Fibroblast of skin of left quadriceps (primary cell): ENCODE measurements at places on chromosomes 16 and 17.

- DNase-seq = no peak
These were observed 13.7 kb downstream of the CACNB1 start for GRCh38 chr17:39183720-39184119.

DNA sequence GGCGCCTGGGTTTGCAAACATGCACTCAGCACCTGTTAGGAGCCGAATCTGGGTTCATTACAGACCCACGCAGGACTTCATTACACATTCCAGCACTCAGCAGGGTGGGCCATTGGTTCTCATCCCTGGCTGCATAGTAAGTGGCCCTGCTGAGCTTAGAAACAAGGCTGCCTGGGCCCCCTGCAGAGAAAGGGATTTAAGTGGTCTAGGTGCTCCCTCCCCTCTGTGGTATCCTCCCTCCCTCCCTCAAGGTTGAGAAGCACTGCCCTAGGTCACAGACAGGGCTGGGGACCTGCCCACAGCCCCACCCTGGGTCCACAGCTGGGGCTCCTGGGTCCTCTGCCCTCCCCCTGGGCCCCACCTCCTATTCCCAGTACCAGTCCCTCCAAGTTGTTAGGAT lies 28.3 kb downstream of the WNT3 start:
- DNase-seq = no peak

DNA sequence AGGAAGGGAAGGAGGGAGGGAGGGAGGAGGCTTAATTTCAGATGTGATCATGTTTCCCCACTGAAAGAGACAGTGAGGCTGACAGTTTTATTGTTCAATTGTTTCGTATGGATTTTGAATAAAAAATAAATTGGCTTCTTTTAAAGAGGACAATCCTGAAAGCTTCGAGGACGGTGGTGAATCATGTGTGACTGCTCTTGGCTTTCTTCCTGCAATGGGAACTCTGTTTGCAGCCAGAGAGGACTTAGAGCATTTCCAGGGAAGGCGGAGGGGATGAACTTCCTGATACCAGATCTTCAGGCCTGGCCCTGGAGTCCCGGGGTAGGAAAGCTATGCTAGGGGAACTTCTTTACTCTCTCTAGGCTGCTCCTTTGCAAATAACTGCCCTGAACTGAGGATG lies 72.8 kb upstream of the C16orf82 start:
- DNase-seq = no peak

- no peak for DNase-seq
These were observed 1.8 kb upstream of the VPS4A start for GRCh38 chr16:69309316-69309715.

DNA sequence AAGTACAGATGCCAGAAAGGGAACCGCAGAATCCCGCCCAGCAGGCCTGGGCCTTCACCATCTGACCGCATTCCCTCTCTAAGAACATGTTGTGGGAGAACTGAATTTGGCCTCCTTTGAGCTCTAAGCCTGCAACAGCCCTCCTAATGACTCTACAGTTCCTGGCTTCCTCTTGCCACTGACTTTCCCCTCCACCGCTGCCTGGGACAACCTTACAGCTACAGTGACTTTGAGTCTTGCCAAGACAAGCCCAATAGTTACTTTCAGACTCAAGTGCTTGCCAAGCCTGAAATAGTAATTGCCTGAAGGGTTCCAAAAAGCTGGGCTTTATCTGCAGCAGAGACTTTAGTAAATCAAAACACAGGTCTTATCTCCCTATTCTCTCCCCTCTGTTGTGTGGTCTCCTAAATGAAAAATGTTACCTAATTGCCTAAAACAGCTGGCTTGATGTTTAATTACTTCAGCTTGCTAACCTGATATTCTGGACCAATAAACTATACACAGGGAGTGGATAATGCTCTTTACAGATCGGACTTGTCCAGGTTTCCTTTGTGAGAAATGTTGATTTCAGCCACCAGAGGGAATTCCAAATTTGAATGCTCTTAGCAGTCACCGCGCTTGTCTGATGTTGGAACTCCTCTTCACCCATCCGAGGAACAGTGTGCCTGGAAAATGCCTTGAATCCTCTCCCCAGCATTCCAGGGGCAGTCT lies 85.1 kb upstream of the TBX2 start:
- DNase-seq = no peak
